Stimulated activated CD4-positive, alpha-beta T cell treated with anti-CD3 and anti-CD28 coated beads, TNF-alpha, amount 100 ng/mL, for 1 hour (primary cell): ENCODE measurements at places on chromosomes 7 and 10.

- no peak for DNase-seq
Observed at GRCh38 chr10:69479240-69480067, 28.2 kb downstream of the TSPAN15 start.

GRCh38 chr10:72234560-72235095 is 18.6 kb upstream of the ASCC1 start:
- no peak for DNase-seq

- DNase-seq, result no peak
Observed at GRCh38 chr7:24718977-24719491, 38.2 kb downstream of the GSDME start.

GRCh38 chr10:34719746-34720145 is 95.3 kb downstream of the PARD3 start:
- no peak for DNase-seq

- no peak for DNase-seq
Observed at GRCh38 chr10:22259280-22259679, 41.5 kb upstream of the EBLN1 start.

GRCh38 chr7:55177068-55177530 is 158.3 kb downstream of the EGFR start:
- DNase-seq, result no peak

- no peak for DNase-seq
Observed at GRCh38 chr10:43355749-43356371, 15.6 kb upstream of the FXYD4 start.

- no peak for DNase-seq
Observed at GRCh38 chr10:43354879-43355380, 16.5 kb upstream of the FXYD4 start.

DNA sequence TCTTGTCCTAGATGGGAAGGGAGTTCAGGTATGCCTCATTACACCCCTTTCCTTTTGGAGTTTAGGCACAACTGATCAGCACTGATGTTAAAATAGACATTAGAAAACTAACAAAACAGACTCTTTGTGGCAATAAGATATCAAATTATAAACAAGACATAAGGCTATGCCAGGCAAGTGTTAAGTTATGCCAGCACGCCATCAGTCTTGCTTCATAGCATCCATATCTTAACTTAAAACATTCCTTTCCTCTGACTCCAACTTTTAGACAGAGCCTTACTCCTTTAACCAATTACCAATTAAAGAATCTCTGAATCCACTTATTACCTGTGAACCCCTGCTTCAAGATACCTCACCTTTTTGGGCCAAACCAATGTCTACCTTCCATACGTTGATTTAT is 126.2 kb upstream of the ETV1 start:
- no peak for DNase-seq

GRCh38 chr7:467856-468545 is 51.6 kb downstream of the PDGFA start:
- DNase-seq, result no peak

- DNase-seq, result no peak
Observed at GRCh38 chr10:110686949-110687348, 42.8 kb downstream of the RBM20 start.

- DNase-seq, result no peak
Observed at GRCh38 chr10:115829521-115830205, 443.3 kb downstream of the GFRA1 start.
